ENCODE measurements at places on chromosomes 11 and 22. TPM values are rescaled to one million over a fixed set of nuclear protein-coding genes. Genes with fewer than 3 reads are reported as not detected.

PRRG4 gene
- 0.59 TPM for total RNA-seq

GRCh38 chr22:38172832-38173640 lies 8.6 kb downstream of the PLA2G6 start:
- DNase-seq = peak; percentile 81

DNA sequence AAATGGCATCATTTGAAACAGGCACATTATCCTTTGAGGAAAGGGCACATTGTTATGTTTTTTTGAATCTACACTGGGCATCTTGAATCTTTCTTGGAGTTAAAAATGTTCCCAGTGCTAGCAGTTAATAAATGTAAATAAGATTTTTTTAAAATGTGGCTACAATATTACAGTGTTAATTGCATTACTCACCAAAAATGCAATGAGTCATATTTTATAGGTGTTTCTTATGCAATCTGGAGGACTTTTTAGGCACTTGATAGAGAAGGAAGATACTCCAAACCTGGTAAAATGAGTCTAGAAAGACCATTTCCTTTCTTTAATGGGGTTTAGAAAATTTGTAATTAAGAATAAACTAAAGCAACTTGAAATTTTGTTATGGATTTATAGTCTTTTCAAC lies 238.0 kb downstream of the METTL15 start:
- no peak for DNase-seq

DNA sequence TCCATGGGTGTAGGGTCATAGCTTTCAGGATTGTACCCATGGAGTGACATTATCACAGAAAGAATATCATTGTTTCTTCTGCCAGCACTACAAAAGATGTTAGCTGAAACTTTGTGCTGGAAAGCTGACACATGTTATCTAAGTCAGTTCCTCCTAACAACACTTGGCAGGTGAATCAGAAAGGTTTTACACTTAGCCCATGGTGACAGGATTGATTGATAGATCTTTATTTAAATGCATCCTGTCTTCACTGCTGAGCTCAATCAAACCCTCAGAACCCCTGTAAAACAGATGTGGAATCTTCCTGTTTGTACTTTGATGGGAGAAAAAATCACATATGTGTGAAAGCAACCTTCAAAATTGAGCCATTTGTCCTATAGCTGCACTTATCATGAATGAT lies 811.5 kb upstream of the ANO3 start:
- DNase-seq = no peak

- DNase-seq = no peak
These were observed 940.4 kb downstream of the DLG2 start for GRCh38 chr11:84686716-84687115.

GRCh38 chr11:16799221-16799620 lies 60.8 kb downstream of the C11orf58 start:
- no peak for DNase-seq

- no peak for DNase-seq
These were observed 19.0 kb downstream of the POLD3 start for GRCh38 chr11:74611369-74611861.

All from Right ventricle myocardium superior (tissue), 1 donor.